ENCODE measurements at places on chromosomes 2 and 18. TPM values are rescaled to one million over a fixed set of nuclear protein-coding genes. Genes with fewer than 3 reads are reported as not detected.
A peak's percentile ranks its signal among the peaks of the same experiment; 100 is the strongest.

DNA sequence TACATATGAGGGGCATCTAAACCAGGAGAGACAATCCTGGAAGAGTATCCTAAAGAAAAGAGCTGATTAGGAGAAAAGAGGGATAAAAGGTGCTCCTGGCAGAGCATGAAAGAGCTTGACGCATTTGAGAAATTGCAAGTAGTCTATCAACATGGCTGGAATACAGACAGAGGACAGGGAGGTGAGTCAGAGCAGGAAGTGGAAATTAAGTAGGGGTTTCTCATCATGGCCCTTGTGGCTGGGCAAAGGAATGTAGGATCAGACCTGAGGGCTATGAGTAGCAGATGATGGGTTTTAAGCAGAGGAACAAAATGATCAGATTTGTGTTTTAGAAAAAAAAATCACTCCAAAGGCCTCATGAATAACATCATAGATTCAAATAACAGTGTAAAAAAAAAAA is 49.2 kb upstream of the UGP2 start:
- peak; percentile 69 for DNase-seq

- DNase-seq, result no peak
These were observed 90.1 kb downstream of the SLC66A3 start for GRCh38 chr2:11245322-11245721.

DNA sequence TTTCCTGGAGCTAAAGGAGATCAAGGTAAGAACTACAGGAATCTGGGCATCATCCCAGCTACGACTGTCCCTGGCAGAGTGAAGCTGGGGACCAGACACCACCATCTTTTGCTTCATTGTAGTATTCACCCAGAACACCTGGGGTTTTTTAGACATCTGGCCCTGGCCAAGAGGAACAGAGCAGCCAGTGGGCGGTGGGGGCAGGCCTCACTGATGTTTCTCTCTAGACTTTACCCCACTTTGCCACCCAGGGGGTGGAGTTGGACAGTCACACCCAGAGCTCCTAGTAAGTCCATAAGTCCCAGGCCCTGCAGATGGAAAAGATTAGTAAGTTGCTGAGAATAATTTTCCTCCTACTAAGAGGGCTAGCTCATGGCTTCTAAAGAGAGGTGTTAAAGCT is 39.6 kb downstream of the MARCO start:
- DNase-seq, result no peak

- DNase-seq, result peak; percentile 92
These were observed 35.4 kb downstream of the INSIG2 start for GRCh38 chr2:118123561-118124232.

DNA sequence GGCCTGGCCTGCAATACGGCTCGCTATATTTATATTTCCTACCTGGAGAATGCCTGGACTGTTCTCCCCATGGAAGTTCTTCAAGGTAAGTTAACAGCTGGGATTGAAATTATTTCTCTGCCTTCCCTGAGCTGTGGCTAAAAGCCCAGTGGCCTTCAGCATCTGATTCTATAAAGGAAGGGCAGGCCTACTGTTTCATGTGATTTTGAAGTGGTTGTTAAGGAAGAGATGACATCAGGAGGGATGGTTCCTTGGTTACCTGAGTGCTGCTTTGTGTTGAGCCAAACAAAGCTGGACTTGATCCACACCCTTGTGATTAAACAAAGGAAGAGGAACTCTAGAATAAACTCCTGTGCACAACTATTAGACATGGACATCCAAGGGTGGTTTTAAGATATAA is 61.6 kb downstream of the MFSD6 start:
- DNase-seq, result peak; percentile 84

The GDF7 gene
- not detected for total RNA-seq

The SLC14A1 gene
- total RNA-seq, result 5.6 TPM

The GAREM2 gene
- 0.57 TPM for total RNA-seq

DNA sequence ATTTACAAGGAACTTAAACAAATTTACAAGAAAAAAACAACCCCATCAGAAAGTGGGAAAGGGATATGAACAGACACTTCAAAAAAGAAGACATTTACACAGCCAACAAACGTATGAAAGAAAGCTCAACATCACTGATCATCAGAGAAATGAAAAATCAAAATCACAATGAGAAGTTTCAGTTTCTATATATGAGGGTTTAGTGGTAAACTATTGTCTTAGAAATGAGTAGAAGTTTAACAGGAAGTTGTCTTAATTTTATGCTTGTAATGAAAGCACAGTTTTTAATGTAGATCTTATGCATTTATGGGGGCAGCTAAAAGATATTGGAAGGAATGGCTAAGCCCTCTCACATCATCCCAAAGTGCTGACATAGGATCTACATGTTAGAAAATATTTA is 325.4 kb downstream of the ERBB4 start:
- no peak for DNase-seq

GRCh38 chr2:75389271-75389670 is 171.5 kb downstream of the EVA1A start:
- no peak for DNase-seq

All from fibroblast of the aortic adventitia (primary cell).